AG04450 (cell line): ENCODE measurements at places on chromosomes 7 and 10.

DNA sequence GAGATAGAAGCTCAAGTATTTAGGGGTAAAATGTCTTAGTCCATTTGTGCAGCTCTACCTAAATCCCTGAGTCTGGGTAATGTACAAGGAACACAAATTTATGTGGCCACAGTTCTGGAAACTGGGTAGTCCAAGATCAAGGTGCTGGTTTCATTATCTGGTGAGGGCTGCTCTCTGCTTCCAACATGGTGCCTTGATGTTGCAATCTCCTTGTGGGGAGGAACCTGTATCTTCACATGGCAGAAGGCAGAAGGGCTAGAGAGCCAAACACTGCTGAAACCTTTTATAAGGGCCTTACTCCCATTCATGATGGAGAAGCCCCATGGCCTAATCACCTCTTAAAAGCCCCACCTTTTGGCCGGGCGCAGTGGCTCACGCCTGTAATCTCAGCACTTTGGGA is 8.7 kb upstream of the BAZ1B start:
- DNase-seq = no peak

DNA sequence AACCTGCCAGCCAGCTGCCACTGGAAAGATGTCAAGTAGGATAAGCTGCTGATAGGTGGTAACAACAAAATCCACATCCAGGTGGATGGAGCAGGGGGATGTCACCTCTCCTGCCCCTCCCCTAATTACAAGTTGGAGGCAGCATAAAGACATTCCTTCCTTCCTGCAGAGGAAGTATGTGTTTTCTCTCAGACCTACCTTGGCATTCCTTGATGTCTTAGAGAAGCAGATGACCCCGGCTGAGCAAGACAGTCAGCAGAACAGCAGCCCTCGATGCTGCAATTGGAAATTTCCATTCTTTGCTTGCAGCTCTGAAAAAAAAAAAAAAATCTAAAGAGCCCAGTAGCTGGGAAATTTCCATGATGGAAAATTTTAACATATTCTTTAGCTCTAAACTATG is 137.5 kb upstream of the MKLN1 start:
- DNase-seq = no peak

GRCh38 chr10:101839002-101839401 is 4.6 kb downstream of the KCNIP2 start:
- no peak for DNase-seq

- DNase-seq = no peak
These were observed 91.6 kb downstream of the PLCE1 start for GRCh38 chr10:94085288-94085687.

DNA sequence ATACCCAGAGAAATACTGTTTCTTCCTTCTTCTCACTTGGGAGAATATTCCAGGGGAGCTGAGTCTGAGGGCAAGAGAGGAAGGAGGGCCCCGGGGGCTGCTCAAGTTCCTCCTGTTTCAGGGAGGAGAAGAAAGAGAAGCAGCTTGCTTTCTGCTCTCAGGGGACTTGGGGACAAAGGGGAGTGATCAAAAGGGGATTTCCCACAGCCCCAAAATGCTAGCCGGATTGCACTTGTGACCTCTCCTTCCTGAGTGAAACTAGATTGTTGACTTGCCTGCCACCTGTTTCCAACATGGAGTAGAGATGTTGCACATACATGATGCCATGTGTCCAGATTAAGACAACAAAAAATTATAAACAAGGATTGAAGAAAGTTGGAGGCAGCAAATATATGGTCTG is 28.7 kb upstream of the PDCD4 start:
- no peak for DNase-seq

DNA sequence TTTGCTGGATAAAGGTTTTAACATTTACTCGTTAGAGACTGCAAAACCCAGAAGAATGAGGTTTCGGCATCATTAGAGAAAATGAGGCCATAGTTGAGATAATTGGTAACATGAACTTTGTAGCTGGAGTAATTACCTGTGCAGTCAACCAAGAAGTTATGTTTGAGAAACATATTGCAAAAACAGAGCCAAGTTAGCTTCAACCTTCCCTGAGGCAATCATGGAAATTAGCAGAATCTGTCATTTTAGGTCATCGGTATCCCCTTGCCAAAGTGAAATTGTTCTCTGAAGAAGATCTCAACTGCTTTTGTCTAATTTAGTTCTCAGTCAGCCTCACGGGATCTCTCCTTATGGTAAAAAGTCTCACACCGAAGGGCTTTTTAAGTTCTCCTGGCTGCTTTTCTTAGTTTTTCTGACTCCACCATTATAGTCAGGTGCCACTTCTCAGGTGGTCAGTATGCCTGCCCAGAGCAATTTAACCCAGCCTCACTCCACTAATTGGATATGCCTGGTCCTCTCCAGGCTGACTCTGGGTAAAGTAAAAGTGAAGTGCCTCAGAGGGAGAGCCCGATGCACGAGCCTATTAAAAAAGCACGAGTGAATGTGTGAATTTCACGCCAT is 52.5 kb downstream of the NRCAM start:
- no peak for DNase-seq

DNA sequence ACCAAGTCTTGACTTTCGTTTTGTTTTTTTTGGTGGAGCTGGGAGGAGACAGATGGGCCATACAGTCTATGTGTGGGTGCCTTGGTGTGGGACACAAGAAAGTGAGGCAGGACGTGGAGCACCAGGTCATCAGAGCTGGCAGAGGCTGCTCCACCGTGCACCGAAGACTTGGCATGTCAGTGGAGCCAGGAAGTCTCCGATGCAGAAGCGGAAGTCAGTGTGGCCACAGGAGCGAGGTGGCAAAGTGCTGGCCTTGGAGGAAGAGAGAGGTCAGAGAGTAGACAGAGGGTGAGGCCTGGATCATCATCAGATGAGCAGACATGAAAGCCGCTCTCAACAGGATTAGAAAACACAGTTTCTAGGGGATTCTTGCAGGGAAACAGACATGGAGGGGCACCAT is 116.8 kb downstream of the MGMT start:
- DNase-seq = no peak

DNA sequence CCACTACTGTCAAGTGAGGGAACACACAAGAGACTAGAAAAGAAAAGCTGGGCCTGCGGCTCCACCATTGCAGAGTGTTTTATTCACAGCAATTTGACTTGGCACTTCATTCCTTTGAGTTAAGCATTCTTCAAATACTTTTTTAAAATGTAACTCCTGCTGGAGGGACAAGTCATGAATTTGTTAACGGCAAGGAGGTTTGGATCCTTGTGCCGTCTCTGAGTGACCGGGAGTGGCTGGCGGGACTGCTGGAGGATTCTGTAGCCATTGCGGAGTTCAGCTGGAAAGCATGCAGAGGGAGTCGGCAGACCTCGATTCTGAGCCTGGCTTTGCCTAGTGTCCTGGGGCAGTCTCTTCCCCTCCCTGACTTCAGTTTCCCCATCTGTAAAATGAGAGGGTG is 9.8 kb downstream of the HSPA12A start:
- DNase-seq = no peak

DNA sequence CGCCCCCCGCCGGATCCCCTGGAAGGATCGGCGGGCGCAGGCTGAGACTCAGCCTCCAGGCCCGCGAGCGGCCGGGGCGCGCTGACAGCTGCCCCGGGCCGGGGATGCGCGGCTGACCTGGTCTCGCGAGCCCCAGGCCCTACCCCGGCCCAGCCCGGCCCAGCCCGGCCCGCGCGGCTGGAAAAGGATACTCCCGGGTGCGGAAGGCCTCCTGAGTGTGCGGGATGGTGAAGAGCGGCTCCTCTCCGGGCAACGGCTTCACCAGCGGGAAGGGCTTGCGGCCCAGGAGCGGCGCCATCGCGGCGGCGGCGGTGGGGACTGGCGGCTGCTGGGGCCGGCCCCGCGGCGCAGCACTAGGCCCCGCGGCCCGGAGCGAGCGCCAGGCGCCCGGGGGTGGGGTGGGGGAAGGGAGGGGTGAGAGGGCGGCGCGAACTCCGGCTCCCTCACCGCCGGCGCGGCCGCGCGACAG is 423 bp downstream of the BAZ1B start:
- no peak for DNase-seq

- DNase-seq = no peak
These were observed 67.6 kb downstream of the MCU start for GRCh38 chr10:72759584-72759983.

GRCh38 chr7:114426824-114427223 is 12.2 kb downstream of the FOXP2 start:
- DNase-seq = no peak

DNA sequence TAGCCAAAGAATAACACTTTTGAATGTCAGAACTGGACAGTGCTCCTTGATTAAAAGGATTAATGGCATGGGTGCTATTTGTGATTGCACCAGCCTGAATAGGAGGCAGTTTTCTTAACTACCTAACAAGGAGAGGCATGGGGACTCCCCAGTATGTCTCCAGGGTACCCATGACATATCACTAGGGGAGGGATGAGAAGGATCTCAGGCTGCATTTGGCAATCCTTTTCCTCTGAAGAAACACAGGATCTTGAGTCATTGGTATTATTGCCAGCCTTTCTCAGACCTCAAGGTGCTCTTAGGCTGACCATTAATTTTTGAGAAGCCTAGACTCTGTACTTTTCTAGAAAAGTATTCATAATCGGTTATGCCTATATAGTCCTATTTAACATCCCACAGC is 77.5 kb upstream of the NPVF start:
- no peak for DNase-seq

DNA sequence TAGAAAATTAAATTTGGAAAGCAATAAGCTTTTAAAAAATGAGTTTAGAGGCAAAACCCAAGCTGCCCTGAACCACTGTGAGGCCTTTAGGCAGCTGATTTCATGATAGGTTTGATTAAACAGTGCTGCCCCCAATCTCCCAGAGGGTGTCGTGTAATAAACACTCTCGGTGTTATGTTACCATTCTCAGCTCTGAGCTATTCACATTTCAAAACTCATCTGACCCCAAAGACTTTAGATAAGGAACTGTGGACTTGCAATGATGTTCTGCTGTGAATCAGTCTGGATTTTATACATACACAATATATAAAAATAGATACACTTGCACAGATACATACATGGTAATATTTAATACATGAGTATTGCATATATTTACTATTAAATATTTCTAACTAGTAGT is 120.4 kb downstream of the MALRD1 start:
- DNase-seq = no peak

DNA sequence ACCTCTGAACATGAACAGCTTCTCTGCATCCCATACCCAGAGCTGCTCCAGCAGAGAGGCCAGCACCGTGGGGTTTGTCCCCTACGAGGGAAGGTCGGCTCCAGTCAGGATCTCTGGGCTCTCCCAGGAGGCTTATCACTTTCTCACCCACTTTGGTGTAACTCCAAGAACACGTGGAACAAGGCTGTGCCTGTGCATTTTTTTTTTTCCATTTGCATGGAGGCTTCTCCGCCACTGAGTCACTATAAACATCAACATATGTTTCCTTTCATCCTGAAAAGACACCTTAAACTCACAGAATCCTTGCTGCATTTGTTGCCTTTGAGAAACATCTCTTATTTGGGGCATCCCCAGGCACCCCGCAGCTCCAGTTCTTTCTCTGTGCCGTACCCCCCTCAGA is 29.4 kb upstream of the ECHDC3 start:
- no peak for DNase-seq

- DNase-seq = no peak
These were observed 55.9 kb downstream of the DGKI start for GRCh38 chr7:137790828-137791227.

DNA sequence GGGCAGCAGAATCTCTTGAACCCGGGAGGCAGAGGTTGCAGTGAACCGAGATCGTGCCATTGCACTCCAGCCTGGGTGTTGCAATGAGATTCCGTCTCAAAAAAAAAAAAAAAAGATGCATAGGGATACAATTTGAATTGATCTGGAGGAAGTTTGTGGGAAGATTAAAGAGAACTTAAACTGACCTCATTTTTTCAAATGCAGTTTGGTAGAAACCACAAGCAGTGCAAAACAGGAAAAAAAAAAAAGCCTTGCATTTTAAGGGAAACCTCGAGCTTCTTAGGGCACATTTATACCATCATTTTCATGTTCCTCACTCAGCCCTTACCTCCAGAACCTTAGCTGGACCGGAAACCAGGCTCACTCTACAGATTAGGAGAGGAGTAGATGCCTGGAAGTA is 2.8 kb downstream of the KCTD7 start:
- DNase-seq = no peak

GRCh38 chr10:74071157-74071556 is 73.2 kb downstream of the VCL start:
- peak; percentile 82 for DNase-seq

DNA sequence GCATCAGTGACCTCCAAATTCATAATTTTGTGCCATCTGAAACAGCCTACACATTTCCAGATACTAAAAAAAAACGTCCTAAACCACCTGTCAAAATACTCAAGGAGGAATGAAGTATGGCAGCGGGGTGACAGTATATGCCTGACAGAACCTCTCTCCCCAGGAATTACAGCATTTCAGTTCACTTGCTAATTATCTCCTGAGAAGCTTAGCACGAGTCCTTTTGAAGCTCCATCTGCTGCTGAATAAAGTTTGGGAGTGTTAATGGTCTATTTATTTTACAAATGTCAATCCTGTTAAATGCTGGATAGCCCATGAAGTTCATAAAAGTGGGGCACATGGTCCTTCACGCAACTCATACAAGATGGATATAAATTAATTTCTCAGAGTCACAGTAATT is 29.4 kb upstream of the ANLN start:
- no peak for DNase-seq

DNA sequence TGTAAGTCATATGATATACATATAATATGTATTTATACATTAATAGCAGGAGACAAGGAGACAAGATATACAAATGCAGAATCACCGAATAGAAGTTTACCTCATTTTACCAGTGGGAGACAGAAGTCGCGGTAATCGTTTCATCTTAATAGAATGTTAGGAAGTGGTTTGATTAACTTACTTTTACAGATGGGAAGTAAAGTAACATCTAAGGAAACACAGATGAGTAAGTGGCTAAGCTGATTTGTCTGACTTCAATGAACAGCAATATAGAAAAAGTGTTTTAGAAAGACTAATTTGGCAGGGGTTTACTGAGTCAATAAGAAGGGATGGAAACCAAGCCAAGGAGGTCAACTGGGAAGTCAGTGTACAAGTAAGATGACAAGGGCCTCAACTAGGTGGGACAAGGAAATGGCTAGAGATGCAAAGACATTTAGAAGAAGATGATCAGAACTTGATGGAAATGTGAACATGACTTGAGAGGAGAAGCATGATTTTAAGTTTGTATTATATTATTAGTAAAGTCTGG is 36.2 kb upstream of the FAM133B start:
- DNase-seq = no peak

- DNase-seq = no peak
These were observed 200.2 kb upstream of the SEMA3E start for GRCh38 chr7:83849131-83849530.

DNA sequence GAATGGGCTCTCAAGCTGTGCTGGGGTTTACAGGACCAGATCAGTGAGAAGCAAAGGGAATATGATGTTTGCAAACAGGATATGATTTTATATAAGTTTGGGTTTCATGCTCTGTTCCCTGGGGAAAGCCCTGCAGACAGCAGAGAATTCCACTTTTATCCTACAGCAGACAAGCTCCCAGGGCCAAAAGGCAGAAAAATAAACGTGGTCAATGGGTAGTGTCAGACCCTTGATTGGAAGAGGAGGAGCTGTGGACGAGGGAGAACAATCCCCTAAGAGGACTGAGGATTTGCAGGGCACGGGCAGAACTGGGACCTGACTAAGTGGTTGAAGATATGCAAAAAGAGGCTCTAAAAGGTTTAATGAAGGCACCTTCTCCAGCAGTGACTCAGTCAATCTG is 275.3 kb downstream of the HDAC9 start:
- no peak for DNase-seq

GRCh38 chr10:130515670-130516069 is 379.5 kb downstream of the GLRX3 start:
- DNase-seq = no peak
